ENCODE measurements at places on chromosomes 4 and X. TPM values are rescaled to one million over a fixed set of nuclear protein-coding genes. Genes with fewer than 3 reads are reported as not detected.
A peak's percentile ranks its signal among the peaks of the same experiment; 100 is the strongest.

VCX gene
- not detected for total RNA-seq

DNA sequence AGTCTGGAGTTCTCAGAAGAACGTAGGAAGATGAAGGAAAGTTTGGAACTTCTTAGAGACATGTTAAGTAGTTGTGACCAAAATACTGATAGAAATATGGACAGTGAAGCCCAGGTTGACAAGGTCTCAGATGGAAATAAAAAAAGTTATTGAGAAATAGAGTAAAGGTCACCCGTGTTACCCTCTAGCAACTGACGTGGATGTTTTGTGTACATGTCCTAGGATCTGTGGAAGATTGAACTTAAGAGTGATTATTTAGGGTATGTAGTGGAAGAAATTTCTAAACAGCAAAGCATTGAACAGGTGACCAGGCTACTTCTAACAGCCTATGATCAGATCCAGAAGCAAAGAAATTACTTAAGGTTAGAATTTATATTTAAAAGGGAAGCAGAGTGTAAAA lies 1020.4 kb downstream of the FSTL5 start:
- no peak for DNase-seq
- no peak overlapping the region for H3K4me3 ChIP-seq
- no peak overlapping the region for H3K27ac ChIP-seq
- no peaks in the 10 kb centered on the region for H3K4me1 ChIP-seq
- no peaks in the 10 kb centered on the region for H3K36me3 ChIP-seq

CLNK gene
- total RNA-seq, result not detected

- H3K4me3 ChIP-seq, result no peak overlapping the region
- no peak for DNase-seq
- H3K27ac ChIP-seq, result no peak overlapping the region
- peaks cover 15% of the 10 kb centered on the region for H3K36me3 ChIP-seq
- peaks cover 2% of the 10 kb centered on the region for H3K4me1 ChIP-seq
- no peaks in the 10 kb centered on the region for H3K27me3 ChIP-seq
Measured at GRCh38 chr4:112340023-112340422, 42.9 kb downstream of the ALPK1 start.

NXF3 gene
- total RNA-seq, result not detected

GASK1B gene
- total RNA-seq, result 0.60 TPM

DNA sequence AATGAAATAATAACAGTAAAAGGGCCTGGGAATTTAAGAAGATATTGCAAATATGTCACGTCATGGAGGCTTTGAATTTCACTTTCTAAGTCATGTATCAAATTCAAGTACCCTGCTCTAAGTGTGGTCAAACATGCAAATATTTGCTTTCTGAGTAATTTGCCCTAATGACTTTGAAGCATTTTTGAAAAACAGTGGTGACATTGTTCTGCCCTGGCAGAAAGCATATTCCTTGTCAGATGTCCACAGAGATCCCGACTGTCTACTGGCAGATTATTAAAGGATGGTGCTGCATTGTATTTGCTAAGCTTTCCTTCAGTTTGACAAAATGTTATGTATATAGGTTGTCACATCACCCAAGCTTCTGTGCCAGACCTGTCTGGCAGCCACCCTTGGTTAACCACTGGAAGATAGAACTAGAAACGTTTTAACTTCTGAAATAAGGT lies 92.5 kb downstream of the ANK2 start:
- peaks cover under 1% of the 10 kb centered on the region for H3K4me1 ChIP-seq
- H3K27me3 ChIP-seq, result peaks cover 3% of the 10 kb centered on the region
- H3K27ac ChIP-seq, result no peak overlapping the region
- H3K36me3 ChIP-seq, result no peaks in the 10 kb centered on the region

F8A3 gene
- 11.8 TPM for total RNA-seq

- no peak overlapping the region for H3K4me3 ChIP-seq
- peaks cover 6% of the 10 kb centered on the region for H3K27me3 ChIP-seq
- no peak overlapping the region for H3K27ac ChIP-seq
- H3K4me1 ChIP-seq, result no peaks in the 10 kb centered on the region
- DNase-seq, result no peak
Measured at GRCh38 chr4:138871555-138871875, 144.1 kb upstream of the NOCT start.

- H3K27ac ChIP-seq, result no peak overlapping the region
- no peaks in the 10 kb centered on the region for H3K36me3 ChIP-seq
- DNase-seq, result no peak
- H3K4me1 ChIP-seq, result peaks cover 4% of the 10 kb centered on the region
- H3K4me3 ChIP-seq, result no peak overlapping the region
Measured at GRCh38 chrX:16479206-16479869, 170.6 kb upstream of the S100G start.

DNA sequence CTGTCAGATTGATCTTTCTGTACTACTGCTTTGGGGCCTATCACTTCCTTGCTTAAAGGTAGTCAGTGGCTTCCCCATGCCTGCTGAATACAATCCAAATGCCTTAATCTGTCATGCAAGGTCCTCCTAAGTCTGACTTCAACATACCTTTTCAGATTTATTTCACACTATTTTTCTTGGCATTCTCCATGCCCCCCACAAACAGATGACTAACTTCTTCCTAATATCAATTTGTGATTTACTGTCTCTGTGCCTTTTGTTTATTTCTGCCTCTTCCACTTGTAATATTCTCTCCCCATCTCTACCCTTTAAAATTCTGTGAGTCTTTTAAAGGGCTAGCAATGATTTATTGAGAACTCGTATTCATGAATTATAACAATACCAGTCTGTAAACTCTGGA lies 41.8 kb downstream of the OCRL start:
- no peaks in the 10 kb centered on the region for H3K27me3 ChIP-seq
- no peak for DNase-seq
- H3K4me3 ChIP-seq, result no peak overlapping the region
- no peaks in the 10 kb centered on the region for H3K36me3 ChIP-seq

- no peak for DNase-seq
- H3K4me1 ChIP-seq, result no peaks in the 10 kb centered on the region
- peaks cover 13% of the 10 kb centered on the region for H3K27me3 ChIP-seq
- no peak overlapping the region for H3K4me3 ChIP-seq
- H3K36me3 ChIP-seq, result no peaks in the 10 kb centered on the region
Measured at GRCh38 chr4:54167508-54167907, 61.6 kb upstream of the PDGFRA start.

DNA sequence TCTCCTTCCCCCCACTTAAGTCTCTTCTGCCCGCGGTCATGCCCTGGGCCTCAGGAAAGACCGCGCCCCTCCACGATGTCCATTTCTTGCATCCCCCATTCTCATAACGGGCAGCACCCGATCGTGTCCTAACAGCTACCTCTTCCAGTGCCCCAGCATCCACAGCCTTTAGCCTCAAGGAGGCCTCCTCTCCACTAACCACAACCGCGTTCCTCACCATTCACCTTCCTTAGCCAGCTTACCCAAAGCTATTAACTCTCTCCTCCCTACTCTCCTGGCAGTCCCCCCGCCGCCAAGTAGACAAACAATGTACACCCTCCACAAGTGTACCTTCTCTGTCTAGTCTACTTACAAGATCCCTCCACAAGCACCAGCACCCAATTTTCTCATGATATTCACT lies 58.6 kb upstream of the PAGE5 start:
- H3K27ac ChIP-seq, result peak overlapping the region; percentile 92
- no peak for DNase-seq
- peak overlapping the region; percentile 87 for H3K4me3 ChIP-seq
- no peaks in the 10 kb centered on the region for H3K36me3 ChIP-seq
- H3K27me3 ChIP-seq, result no peaks in the 10 kb centered on the region
- H3K4me1 ChIP-seq, result peaks cover 9% of the 10 kb centered on the region

PFKFB1 gene
- 0.65 TPM for total RNA-seq

DNA sequence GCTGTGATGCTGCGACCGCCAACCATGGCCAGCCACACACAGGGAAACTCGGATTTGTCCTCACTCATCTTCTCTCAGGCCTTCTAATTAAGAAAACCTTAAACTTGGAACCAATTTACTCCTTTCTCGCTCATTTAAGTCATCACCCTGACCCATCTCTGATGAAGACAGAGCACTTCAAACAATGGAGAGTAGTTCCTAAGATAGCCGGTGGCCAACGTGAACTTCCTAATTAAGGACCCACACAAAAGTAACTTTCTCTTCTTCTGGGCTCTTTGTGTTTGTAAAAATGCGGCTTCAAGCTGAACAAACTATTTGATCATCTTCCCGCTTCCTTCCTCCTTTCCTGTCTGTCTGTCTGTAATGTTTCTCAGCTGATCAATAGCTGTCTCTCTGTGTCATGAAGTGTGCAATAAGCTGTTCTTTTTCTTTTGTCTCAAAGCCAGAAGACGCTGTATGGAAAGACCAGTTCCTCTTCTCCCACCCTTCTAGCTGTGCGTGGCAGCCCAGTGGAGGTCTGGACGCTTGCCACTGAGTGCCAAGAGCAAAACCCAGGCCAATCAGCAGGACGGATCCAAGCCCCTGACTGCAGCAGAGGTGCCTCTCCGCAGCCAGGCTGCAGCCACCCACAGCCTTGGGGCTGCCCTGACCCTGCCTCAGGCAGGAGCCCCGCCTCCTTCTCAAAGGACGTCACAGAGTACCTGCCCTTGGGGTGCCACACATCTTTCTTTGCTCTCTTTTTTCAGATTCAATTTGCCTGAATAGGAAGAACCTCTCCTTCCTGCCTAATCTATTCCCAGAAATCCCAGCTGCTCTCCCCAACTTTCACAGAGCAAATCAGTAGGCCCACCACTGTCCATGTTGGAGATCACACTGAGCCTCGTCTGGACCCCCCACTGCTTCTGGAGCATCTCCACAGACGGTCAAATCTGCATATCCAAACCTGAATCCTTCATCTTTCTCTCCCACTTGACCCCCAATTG lies 59.3 kb downstream of the MAML3 start:
- peak; percentile 75 for DNase-seq
- peaks cover 2% of the 10 kb centered on the region for H3K36me3 ChIP-seq
- peaks cover 72% of the 10 kb centered on the region for H3K4me1 ChIP-seq

DNA sequence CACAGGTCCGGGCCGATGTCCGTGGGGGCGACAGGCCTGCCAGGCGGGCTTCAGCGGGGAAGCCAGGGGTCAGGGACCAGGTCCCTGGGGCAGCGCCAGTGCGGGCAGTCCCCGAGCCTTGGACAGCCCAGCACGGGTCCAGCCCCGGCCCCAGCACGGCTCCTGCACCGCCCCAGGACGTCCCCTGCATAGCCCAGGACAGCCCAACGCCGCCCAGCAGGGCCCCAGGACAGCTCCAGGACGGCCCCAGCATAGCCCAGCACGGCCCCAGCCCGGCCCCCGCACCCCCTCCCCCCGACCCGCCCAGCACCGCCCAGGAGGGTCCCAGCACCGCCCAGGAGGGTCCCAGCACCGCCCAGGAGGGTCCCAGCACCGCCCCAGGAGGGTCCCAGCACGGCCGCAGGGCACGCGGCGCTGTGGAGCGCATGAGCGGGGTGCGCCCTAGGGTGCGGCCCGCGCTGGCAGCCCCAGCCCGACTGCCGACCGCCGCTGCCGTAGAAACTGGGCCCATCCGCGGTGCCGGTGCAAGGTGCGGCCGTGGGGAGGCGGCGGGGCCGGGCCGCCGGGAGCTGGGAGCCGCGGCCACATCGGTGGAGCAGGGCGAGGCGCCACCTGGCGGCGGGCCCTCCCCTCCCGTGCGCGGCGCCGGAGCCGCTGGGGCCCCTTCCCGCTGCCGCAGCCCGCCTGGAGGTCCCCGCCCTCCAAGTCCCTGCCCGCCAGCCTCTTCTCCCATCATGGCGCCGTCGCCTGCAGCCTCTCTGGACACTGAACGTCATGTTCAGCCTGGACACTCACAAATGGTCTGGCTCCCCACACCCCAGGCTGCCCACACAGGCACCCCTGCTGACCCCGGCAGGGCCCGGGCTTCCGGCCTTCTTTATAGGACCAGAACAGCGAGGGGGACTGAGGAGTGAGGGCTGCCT lies 106.8 kb upstream of the NKX1-1 start:
- H3K4me1 ChIP-seq, result no peaks in the 10 kb centered on the region
- no peaks in the 10 kb centered on the region for H3K36me3 ChIP-seq
- H3K27me3 ChIP-seq, result peaks cover 3% of the 10 kb centered on the region

DNA sequence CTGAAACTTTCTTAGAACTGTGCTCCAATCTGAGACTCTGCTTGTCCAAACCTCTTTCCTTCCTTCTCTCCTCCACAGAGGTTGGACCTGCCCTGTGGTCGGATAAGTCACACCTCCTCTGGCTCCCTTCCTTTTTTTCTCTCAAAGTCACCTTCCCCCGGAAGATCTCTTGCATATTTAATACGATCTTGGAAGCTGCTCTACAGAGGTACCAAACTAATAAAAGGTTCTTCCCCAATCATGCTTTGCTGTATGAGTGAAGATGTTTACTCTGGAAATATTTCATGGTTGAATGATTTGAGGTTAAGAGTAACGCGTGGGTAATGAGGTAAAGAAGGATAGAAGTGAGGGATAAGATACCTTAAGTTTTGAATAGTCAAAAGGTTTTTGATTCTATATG lies 166.0 kb downstream of the ATG4A start:
- H3K36me3 ChIP-seq, result no peaks in the 10 kb centered on the region
- no peak overlapping the region for H3K27ac ChIP-seq
- H3K4me3 ChIP-seq, result no peak overlapping the region

GRCh38 chr4:150206265-150206664 lies 128.0 kb downstream of the DCLK2 start:
- no peak for DNase-seq
- peaks cover 7% of the 10 kb centered on the region for H3K27me3 ChIP-seq
- H3K4me3 ChIP-seq, result no peak overlapping the region
- H3K36me3 ChIP-seq, result no peaks in the 10 kb centered on the region

DNA sequence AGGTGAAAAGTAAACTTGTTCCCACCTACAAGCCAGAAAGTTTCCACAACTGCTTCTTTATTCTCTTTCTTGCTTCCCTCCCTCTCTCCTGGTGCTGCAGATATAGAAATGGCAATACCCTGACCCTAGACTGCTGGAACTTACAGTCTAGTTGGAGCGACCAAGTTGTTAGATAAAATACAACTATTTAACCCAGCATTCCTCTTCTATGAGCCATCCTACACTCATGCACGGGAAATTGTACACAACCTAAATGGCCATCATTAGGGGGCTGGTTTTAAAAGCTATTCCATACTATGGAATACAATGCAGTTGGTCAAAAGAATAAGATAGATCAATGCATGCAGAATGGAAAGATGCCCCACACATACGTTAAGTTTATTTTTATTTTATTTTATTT lies 41.1 kb downstream of the PJA1 start:
- no peaks in the 10 kb centered on the region for H3K36me3 ChIP-seq
- DNase-seq, result no peak
- no peak overlapping the region for H3K27ac ChIP-seq

DNA sequence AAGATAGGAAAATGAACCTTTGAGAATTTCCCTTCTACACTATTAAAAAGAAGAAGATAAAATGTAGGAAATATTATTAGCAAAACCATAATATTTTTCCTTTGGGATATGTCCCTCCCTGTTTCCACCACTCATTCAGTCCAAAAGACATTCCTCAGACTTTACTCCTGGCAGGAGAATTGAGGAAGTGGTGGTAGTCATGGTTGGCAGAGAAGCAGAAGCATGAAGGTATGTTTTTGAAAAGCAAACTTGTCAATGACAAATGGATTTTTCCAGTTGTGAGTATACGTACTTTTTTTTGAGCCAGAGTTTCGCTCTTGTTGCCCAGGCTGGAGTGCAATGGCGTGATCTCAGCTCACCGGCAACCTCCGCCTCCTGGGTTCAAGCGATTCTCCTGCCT lies 13.7 kb downstream of the STAG2 start:
- peaks cover 21% of the 10 kb centered on the region for H3K4me1 ChIP-seq
- H3K27me3 ChIP-seq, result no peaks in the 10 kb centered on the region
- no peak overlapping the region for H3K4me3 ChIP-seq
- H3K27ac ChIP-seq, result no peak overlapping the region

Data from activated naive CD8-positive, alpha-beta T cell treated with anti-CD3 and anti-CD28 coated beads, Interleukin-2, amount 10 ng/mL, durations not matched to agents 7 days and 5 days (primary cell).